Tongue (tissue), 3 donors: ENCODE measurements at places on chromosomes 7 and 10.

DNA sequence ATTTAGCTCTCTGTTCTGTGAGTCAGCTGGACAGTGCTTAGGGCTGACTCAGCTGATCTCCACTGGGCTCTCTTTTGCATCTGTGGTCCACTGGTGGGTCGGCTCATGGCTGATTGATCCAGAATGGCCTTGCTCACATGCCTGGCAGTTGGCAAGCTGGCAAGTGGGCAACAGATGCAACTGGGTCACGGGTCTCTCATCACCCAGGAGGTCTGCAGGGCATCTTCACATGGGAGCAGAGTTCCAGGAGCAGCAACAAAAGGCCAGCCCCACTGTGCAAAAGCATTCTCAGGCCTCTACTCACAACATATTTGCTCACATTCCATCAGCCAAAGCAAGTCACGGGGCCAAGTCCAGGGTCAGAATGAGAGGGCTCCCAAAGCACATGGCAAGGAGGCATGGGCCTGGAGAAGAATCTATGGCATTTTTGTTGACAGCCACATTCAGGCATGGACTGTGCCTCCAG, 98.8 kb downstream of the OAT start:
- no peak for DNase-seq

GRCh38 chr7:83882551-83882950, 233.6 kb upstream of the SEMA3E start:
- no peak for DNase-seq

GRCh38 chr7:116715077-116715476, 43.1 kb downstream of the MET start:
- no peak for DNase-seq

DNA sequence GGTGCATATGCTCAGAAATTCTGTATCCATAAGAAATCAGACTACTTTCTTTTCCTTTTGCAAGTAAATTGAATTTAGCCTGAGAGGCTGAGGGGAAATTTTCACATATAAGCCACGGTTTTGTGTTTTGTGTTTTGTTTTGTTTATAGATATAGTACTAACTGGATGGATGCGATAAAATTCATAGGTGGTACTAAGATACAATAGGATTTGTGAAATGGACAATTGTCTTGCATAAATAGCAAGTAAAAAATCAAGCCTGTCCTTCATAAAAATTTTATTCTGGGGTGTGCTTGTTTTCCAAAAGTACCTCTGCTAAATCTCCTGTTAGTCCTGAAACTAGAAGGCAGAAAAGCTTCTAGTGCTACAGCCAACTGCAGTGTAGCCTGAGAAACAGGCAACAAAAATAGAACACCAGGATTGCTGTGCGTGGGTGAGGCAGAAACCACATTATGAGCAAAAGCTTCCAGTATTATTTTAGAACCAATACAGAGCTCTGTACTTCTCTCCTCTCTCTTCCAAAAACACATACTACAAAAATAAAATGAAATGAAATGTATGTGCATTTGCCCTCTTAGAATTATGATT, 634 bp upstream of the HDAC9 start:
- DNase-seq: peak; percentile 54

- no peak for DNase-seq
Measured at GRCh38 chr7:128681794-128682537, 9.9 kb downstream of the GARIN1A start.

DNA sequence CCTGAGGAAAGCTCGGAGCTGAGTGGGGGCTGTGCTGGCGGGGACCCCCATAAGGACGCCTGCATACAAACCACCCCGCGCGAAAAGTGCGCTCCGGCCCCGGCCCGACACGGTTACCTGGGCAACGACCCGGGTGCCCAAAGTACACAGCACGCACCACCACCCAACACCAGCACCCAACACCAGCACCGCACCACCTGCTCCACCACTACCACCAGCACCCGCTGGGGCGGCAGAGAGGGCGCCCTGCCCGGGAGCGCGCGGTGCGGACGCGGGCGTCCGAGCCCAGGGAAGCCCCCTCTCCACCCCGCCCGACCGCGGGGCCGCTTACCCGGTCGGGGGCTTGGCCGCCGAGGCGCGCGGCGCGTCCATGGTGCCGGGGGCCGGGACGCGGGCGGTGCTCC, 345 bp downstream of the COBL start:
- no peak for DNase-seq

DNA sequence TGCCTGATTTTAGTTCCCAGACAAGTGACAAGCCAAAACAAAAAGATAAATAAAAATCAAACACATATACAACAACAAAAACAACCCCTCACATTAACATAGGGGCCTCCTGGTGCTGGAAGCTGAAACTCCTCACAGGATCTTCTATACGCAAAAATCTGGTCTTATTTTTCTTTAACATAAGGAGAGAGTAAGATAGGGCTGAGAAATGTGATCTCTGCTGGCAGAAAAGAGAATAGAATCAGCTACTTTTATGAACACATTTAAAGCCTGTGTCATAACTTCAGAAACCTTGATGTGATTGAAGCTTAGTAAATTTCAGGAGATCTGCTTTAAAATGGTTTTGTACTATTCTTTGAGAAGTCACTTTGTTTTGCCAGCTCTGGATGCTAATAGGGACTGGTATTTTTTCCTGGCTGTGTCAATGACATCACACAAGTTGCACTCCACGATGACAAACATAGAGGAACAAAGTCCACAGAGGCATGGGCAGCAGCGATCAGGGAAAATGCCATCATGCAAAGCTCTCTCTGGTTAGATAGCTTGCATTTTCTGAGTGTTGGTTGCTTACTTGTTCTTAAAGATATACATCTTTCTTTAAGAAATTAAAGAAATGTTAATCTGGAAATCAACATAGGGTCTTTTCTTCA, 176.6 kb upstream of the SP4 start:
- no peak for DNase-seq

DNA sequence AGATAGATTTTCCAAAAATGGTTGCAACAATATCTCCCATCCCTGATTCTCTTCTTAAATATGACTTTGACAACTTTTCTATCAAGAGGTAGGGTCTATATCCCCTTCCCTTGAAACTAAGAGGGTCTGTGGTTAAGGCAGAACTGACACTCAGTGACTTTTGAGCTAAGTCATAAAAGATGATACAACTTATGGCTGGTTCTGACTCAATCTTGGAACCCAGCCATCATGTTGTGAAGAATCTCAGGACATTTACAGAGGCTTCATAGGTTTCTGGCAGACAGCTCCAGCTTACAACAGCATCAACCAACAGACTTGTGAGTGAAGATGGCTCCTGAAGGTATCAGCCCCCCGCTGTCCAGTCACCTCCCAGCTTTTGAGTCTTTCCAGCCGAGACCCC, 203.5 kb downstream of the RNLS start:
- no peak for DNase-seq

DNA sequence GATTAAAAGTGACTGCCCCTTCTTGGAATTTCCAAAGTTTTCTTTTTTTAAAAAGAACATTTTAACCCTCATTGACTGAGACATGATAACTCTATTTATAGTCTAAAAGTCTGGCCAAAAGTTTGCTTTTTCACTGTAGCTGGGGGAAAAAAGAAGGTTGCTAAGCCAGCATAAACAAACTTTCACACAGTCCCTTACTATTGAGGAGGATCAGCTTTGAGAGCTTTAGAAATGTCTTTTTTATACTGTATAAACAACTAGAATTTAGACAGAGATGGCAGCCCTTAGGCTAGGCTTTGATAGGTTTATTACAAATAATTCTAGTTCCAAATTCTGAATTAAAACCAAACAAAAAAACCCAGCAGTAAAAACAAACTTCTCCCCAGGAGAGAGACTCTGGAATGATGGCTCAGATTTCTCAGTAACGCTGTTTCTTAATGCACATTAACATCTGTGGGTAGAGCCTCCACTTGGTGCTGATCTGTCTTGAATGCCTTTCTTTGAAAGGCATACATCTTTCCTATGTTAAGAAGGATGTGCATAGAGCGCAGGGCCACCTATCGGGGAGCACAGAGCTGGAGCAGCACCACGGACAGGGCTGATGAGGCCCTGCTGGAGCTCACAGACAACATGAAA, 100.9 kb upstream of the PDLIM1 start:
- peak; percentile 68 for DNase-seq
